ENCODE measurements at places on chromosomes 3 and 15.

GRCh38 chr3:127233371-127233770 lies 40.4 kb downstream of the PRR23E start:
- no peak for DNase-seq

DNA sequence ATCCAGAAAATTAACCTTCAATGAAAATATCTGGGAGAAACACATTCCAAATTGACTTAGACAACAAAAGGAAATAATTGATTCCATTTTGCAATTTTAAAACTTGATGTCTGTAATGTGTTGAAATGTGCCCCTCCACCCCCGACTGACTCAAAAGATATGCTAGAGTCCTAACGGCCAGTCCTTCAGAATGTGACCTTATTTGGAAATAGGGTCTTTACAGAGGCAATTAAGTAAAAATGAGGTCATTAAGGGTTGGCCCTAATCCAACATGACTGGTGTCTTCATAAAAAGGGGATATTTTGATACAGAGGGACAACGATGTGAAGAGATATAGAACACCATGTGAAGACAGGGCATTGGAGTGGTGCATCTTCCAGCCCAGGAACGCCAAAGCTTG lies 153.9 kb downstream of the PDZRN3 start:
- no peak for DNase-seq

- no peak for DNase-seq
These were observed 39.4 kb downstream of the WWTR1 start for GRCh38 chr3:149618151-149619123.

DNA sequence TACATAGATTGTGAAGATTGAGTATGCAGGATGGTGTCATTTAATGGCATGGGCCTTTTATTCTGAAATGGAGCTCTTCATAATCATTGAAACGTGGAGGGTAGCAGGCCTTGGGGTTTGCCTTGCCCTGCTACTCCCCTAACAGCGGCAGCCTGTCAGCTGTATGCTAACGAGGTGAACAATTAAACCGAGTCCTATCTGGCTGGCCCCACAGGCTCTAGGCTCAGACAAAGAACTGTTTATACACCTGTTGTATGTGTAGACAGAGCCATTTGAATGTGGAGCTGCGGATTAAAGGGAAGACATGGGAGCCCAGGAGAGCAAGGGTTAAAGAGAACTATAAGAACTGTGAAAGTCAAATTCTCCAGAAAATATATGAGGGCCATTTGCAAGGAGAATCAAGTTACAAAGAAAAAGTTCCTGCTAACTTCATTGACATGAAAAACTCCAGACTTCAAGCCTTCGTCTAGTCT lies 116.7 kb upstream of the CGNL1 start:
- no peak for DNase-seq

DNA sequence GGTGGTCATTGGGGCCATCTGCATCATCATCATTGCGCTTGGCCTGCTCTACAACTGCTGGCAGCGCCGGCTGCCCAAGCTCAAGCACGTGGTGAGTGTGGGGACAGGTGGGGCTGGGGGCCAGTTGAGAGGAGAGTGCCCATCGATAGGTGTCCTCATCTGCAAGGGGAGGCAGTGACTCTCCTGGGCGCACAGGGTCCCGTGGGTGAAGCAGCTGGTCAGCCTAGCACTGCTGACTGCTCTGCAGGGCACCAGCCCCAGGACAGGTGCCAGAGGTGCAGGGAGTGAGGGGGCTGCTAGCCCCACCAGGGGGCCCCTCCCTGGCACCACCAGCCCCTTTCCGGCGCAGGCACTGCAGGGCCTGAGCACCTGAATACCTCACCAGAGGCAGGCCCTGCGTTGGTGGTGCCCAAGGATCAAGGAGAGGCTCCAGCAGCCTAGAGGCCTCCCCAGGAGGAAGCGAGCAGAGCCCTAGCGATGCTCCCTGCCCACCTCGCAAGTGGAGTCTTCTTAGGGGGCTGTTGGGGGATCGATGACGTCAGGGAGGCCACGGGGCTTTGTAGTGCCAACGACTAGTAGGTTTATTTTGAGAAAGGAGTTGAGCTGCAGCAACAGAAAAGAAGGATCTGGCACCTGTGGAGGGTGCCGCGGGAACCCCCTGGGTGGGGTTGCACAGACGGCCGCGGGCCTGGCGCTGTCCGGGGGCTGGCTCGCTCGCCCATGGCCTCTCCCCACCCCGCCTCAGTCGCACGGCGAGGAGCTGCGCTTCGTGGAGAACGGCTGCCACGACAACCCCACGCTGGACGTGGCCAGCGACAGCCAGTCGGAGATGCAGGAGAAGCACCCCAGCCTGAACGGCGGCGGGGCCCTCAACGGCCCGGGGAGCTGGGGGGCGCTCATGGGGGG lies 976 bp upstream of the ABTB1 start:
- DNase-seq = no peak

GRCh38 chr15:67946701-67947100 lies 106.9 kb upstream of the RNU6-1 start:
- no peak for DNase-seq

DNA sequence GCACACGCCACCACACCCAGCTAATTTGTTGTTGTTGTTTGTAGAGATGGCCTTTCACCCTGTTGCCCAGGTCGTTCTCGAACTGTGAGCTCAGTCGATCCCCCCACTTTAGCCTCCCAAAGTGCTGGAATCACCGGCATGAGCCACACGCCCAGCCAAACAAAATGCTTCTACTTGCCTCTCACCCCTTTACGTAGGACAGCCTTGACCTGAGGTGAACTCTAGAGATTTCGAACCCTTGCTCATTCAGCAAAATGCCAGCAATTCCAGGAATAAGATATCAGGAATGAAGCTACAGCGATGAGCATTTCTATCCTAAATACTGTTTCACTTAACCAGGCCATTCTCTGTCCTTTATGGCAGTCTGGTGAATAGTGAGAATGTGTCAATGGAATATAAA lies 135.0 kb downstream of the LRRK1 start:
- DNase-seq = no peak

Measured in D721Med (cell line).